Dorsolateral prefrontal cortex (tissue), 122 donors: ENCODE measurements at places on chromosomes 5 and 9. TPM values are rescaled to one million over a fixed set of nuclear protein-coding genes. Genes with fewer than 3 reads are reported as not detected.

The ACTBL2 gene
- total RNA-seq = not detected

DNA sequence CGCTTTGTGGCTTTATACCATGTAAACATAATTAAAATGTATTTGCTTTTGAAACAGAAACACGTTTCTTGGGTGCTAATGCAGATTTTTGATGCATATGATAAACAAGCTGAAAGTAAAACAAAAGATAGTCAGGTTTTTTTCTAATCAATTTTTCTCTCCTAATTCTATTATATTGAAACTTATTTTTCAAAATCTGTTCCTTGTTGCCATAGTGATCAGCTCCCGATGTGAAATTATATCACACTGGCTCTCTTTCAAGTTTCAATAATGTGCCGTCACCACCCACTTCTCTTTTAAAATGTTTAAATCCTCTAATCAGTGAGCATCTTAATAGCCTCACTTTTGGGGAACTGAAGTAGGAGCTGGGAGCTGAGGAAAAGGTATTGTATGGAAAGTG lies 36.4 kb upstream of the DAPK1 start:
- no peak for DNase-seq

The DCTN3 gene
- 152 TPM for total RNA-seq

DNA sequence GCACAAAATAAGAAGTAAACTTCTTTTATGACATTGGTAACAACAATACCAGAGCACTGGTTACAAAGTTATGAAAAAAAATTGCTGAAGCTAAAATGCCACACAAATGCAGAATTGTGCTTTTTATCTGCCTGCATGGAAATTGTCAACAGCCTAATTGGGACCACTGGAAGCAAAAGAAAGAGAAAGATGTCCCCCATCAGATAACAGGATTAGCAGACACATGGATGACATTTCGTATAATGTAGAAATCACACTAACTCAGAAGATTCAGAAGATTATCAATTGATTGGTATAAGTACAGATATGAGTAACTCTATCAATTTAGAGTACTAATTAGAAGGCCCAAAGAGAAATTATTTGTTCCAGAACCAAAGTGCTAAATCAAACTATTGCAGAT lies 19.1 kb upstream of the FRMD3 start:
- no peak for DNase-seq

The CEL gene
- 2.5 TPM for total RNA-seq

GRCh38 chr9:4095484-4095883 lies 204.4 kb downstream of the GLIS3 start:
- DNase-seq = no peak
